NCI-H345 (cell line): ENCODE measurements at places on chromosomes 11 and 22.

- DNase-seq = peak; percentile 67
Observed at GRCh38 chr11:124961972-124962609, 8.1 kb downstream of the CCDC15 start.

- no peak for DNase-seq
Observed at GRCh38 chr11:75571625-75572024, 9.6 kb downstream of the SERPINH1 start.

DNA sequence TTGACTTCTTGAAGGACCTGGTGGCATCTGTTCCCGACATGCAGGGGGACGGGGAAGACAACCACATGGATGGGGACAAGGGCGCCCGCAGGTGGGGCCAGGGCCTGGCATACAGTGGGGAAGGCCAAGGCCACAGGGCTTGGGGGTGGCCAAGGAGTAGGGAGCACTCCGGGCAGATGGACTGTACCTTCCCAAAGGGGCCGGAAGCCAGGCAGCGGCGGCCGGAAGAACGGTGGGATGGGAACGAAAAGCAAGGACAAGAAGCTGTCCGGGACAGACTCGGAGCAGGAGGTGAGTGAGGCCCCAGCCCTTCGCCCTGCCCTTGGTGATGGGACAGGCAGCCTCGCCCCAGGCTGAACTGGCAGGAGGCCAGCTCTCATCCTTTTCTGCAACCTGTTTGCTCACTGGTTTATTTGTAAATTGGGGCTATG, 1.2 kb downstream of the DRAP1 start:
- no peak for DNase-seq

DNA sequence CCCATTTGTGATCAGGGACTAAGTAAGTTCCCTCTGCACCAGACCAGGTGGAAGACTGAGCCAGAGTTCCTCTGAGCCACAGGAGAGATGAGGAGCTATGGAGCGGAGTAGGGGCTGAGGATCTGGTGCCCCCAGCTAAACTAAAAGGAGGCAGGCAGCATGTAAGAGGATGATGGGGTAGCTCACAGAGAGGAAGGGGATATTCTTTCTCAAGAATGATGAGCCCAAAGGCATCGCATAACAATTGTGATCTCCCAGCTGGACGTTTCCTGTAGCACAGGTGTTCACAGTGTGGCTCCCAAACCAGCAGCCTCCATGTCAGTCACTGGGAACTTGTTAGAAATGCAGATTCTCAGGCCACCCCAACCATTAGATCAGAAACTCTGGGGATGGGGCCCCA, 24.4 kb downstream of the ADAMTS8 start:
- no peak for DNase-seq

GRCh38 chr22:44281768-44282637, 30.7 kb downstream of the SHISAL1 start:
- no peak for DNase-seq

GRCh38 chr11:24249921-24250320, 246.9 kb upstream of the LUZP2 start:
- DNase-seq = no peak

DNA sequence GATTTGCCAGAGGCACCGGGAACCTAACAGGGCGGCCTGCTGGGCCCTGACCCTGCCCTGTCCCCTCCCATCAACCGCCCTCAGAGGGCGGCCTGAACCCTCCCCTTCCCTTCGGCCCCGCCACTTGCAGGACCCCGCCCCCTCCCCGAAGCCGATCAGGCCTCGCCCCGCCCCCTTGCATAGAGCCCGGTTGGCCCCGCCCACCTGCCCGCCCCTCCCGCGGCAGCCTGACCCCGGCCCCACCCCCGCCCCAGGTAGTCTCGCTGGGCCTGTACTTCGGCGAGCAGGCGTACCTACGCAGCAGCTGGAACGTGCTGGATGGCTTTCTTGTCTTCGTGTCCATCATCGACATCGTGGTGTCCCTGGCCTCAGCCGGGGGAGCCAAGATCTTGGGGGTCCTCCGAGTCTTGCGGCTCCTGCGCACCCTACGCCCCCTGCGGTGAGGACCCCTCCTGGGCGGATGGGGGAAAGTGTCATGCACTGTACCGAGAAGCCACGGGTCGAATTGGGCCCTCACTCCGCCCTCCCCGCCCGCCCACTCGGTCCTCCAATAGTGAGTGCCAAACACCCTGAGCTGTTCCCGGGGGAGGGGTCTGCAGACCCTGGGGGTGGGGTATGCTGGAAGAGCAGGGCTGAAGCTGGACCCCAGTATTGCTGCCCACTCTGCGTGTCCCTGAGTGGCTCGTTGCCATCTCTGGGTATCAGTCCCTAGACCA, 94.1 kb downstream of the CACNA1I start:
- DNase-seq = no peak

DNA sequence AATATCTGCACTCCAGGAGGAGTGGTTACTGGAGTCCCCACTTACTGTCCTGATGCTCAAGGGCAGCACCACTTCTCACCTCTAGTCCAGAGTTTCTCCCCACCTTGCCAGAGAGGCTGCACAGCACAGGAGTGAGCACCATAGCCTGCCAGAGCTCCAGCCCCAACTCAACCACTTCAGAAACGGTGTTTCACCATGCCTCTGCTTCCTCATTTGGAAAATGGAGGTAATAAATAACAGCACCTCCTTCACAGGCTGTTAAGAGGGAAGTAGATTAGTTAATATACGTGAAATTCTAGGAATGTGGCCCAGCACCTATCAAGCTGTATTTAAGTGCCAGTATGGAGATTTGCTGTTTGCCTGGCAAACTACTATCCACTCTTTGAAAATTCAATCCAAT, 63.0 kb downstream of the GALNT18 start:
- DNase-seq = no peak

DNA sequence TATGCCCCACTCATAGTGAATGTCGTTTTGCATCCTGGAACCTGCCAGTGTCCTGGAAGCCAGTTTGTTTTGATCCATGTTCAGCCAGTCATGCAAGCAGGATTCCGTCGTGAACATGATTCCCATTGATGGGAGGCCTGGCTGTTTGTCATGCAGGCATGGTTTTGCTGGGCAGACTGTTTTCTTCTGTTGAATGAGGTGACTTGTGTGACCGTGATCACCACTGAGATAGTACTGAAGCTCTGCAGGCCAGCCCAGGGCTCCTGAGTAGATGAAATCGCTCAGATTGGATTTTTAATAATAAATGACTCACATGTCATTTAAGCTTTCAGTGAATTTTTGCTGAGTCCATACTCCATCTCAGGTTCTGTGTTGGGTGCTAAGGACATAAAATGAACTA, 117.8 kb downstream of the PDE2A start:
- no peak for DNase-seq

- no peak for DNase-seq
Observed at GRCh38 chr22:27803841-27804415, 2.4 kb upstream of the MN1 start.

- DNase-seq = peak; percentile 7
Observed at GRCh38 chr11:45366619-45367190, 80.6 kb upstream of the SYT13 start.

- no peak for DNase-seq
Observed at GRCh38 chr11:60570970-60571369, 55.8 kb downstream of the MS4A13 start.
